NCI-H524 treated with DMSO at 0.1 percent for 48 hours (cell line): ENCODE measurements at places on chromosomes 16 and 17.

- no peak for DNase-seq
These were observed 74.9 kb upstream of the BCAR1 start for GRCh38 chr16:75326333-75326732.

DNA sequence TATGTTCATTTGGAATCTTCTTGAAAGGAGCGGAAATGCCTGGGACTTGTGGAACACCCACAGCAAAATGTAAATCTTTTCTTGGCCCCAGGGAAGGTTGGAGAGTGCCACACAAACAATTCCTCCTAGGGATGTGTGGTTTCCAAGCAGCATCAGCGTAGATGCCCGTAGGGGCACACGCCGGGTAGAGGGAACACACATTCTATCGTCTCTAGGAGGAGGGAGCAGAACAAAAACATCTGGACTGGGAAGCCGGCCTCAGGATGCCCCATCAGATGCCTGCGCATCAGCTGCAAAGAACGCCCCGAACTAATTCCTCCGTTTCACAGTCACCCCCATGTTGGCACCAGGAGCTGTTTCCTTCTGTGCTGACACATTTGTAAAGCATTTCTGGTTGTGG is 357.9 kb upstream of the ZFHX3 start:
- DNase-seq = no peak

- no peak for DNase-seq
These were observed 47.5 kb downstream of the ADCY7 start for GRCh38 chr16:50313596-50314478.

- no peak for DNase-seq
These were observed 252.4 kb downstream of the GRIN2A start for GRCh38 chr16:9929836-9930235.

DNA sequence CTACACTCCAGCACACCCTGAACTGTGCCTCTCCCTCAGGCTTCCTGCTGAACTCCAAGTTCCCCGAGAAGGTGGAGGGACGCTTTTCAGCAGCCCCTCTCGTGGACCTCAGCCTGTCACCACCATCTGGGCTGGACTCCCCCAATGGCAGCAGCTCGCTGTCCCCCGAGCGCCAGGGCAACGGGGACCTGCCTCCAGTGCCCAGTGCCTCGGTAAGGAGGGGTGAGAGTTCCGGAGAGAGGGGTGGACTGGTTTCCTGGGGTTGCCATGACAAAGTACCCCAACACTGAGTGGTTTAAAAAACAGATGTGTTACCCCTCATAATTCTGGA is 17.4 kb downstream of the GLIS2 start:
- no peak for DNase-seq

GRCh38 chr17:2214929-2215615 is 88.5 kb downstream of the SMG6 start:
- no peak for DNase-seq

DNA sequence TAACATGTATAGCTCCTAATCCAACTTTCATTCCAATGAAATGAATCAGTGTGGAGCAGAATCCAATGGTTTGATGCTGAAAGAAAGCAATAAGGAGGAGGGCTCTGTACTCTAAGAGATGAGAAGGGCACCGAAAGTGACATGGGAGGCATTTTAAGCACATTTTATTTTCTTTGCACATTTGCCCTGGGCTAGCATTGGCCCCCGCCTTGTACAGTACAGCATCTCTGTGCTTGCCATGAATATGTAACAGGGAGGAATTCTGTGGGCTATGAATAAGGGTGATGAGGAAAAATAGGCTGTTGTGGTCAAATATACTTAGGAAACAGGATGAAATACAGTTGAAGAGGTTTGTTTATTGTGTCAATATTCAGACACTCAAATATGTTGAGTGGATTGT is 45.2 kb upstream of the SHISA6 start:
- DNase-seq = no peak

DNA sequence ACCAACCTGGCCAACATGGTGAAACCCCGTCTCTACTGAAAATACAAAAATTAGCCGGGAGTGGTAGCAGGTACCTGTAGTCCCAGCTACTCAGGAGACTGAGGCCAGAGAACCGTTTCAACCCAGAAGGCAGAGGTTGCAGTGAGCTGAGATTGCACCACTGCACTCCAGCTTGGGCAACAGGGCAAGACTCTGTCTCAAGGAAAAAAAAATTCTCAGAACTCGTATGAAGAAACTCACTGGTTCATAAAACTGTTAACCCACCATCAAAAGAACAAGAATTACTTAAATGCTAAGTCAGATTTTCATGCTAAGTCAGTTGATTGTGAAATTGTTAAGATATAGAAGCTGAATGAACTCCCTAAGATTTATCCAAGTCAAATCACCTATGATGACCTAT is 31.3 kb downstream of the SLC39A11 start:
- DNase-seq = no peak

GRCh38 chr16:56910112-56910511 is 21.8 kb upstream of the HERPUD1 start:
- DNase-seq = no peak

- peak; percentile 24 for DNase-seq
These were observed at the start of gene DNAH9 for GRCh38 chr17:11598274-11599221. DNAH9 (plus strand) TSS chr17:11598470; CDS start chr17:11598499, 29 bp downstream.

GRCh38 chr17:16585796-16586195 is 16.8 kb upstream of the ZNF287 start:
- no peak for DNase-seq

DNA sequence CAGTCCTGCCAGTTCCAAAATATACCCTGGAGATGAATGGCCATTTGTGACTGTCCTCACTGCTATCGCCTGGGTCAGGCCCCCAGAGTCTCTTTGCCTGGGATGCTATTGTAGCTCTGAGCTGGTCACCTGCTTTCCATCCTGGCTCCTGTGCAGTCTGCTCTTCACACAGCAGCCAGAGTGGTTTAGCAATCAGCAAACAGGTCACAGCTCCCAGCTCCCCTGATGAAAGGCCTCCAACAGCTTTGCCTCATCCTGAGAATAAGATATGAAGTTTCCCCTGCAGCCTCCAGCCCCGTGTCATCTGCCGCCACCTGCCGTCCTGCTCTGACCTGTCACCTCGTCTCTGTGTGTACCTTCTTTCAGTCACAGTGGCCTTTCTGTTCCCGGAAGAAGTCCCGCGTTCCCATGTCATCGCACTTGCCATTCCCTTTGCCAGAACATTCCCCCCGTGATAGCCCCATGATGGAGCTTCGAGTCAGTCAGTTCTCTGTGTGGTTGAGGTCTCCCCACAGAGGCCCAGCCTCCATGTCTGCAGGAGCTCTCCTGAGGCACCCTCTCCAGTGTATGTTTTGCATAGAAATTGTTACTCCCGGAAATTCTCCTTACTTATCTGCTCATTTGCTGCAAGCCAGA is 281.5 kb downstream of the SNX29 start:
- no peak for DNase-seq

GRCh38 chr17:32483451-32484019 is 3.3 kb upstream of the CDK5R1 start:
- peak; percentile 61 for DNase-seq

- DNase-seq = no peak
These were observed 2.8 kb downstream of the CCL22 start for GRCh38 chr16:57361404-57361803.

GRCh38 chr16:27441998-27442397 is 40.0 kb downstream of the IL21R start:
- DNase-seq = no peak

DNA sequence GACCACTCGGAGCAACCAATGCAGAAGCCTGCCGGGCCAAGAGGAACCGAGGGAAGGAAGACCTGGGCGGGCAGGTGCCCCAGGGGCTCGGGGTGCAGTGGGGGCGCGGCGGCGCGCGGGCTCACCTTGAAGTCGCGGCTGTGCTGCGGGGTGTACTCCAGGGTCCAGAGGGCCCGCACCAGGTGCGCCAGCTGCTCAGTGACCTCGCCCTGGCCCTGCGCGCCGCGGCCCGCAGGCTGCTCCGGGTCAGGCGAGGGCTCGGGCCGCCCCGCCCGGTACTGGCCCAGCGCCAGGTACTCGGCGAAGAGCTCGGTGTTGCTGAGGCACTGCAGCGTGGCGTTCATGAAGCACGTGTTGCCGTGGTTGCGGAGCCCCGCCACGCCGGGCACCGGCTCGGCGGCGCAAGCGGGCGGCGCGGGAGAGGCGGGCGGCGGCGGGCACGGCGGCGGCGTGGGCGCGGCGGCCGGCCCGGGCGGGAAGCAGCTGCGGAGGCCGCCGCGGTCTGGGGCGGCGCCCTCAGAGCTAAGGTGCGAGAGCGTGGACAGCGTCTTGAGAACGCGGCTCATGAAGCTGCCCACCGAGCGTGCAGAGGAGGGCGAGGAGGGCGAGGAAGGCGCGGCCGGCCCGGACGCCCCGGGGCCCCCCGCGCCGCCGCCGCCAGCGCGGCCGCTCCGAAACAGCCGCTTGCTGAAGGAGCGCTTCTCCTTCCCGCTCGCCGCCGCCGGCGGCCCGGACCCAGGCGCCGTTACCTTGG is 562 bp downstream of the USP31 start:
- no peak for DNase-seq
